ENCODE measurements at places on chromosomes 11 and 22.
A peak's percentile ranks its signal among the peaks of the same experiment; 100 is the strongest.

DNA sequence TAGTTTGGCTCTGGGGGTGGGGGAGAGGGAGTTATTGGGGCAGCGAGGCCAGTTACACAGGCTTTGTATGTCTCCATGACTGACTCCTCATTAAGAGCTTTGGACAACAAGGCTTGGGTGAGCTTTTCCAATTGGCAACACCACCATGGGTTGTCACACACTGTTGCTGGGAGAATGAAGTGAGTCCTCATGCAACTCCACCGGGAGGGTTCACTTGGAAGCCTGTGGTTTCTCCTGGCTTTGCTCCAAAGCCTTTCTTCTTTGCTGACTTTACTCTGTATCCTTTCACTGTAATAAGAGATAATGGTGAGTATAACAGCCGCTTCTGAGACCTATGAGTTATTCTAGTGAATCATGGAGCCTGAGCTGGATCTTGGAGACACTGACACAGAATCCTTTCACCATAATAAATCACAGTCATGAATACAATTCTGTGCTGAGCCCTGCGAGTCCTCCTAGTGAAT lies 24.9 kb downstream of the EIF3F start:
- no peak for DNase-seq

GRCh38 chr11:61716478-61717285 lies 35.8 kb upstream of the MYRF start:
- DNase-seq, result no peak

DNA sequence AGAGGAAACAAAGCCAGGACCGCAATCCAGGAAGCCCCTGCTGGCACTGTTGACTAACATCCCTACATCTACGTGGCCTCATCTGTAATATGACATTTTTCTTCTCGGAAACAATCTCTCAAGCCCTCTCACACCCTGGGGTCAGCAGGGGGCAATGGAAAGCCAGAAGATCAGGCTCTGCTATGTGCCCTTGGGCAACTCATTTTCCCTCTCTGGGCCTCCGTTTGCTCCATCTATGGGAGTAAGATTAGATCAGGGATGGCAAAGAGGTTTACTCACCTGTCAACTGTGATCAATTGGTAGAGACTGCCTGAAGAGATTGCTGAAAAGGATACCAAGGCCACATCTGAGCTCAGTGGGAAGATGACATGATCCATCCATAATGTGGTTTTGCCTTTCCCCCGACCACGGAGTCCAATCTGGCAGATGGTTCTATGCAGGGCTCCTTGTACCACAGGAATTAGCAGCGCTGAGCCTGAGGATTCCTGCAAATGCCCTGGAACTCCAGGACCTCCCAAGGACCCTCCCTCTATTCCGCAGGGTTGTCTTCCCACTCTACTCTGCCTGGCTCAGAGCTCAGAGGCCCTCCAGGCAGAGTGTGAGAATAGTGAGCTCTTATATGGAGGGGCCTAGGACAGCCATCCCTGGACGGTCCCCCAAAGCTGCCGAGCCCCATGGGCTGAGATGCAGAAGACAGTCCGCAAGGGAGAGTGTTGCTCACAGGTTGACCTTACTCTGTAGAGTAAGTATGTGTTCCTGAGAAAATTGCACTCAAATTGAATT lies 66.1 kb downstream of the CHST1 start:
- DNase-seq, result peak; percentile 63

DNA sequence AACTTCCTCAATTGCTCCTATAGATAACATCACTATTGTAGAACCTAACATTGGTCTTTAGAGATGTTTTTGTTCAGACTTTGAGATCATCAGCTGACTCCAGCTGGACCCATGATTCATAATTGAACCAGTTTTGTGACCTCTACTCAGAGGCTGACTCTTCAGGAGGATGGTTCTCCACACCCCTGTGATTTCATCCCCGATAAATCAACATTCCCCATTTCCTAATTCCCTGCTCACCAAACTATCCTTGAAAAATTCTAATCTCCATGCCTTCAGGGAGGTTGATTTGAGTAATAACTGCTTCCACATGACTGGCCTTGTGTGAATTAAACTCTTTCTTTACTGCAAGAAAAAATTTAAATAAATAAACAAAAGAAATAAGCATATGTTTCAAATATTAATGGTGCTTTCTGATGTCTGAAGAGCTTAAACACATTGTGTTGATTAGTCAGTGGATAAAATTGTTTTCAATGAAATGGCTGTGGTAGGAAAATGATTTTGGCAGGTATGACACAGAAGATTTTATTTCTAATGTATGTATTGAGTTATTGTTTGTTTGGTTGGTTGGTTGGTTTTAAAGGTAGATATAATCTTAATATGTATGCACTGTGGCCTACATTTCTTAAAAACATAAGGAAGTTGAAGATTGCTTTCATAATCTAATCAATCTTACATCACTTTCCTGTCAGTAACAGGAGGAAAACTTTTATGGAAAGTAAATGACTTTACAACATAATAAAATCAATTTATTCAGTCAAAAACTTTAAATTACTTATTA lies 427.9 kb upstream of the CCDC179 start:
- no peak for DNase-seq

DNA sequence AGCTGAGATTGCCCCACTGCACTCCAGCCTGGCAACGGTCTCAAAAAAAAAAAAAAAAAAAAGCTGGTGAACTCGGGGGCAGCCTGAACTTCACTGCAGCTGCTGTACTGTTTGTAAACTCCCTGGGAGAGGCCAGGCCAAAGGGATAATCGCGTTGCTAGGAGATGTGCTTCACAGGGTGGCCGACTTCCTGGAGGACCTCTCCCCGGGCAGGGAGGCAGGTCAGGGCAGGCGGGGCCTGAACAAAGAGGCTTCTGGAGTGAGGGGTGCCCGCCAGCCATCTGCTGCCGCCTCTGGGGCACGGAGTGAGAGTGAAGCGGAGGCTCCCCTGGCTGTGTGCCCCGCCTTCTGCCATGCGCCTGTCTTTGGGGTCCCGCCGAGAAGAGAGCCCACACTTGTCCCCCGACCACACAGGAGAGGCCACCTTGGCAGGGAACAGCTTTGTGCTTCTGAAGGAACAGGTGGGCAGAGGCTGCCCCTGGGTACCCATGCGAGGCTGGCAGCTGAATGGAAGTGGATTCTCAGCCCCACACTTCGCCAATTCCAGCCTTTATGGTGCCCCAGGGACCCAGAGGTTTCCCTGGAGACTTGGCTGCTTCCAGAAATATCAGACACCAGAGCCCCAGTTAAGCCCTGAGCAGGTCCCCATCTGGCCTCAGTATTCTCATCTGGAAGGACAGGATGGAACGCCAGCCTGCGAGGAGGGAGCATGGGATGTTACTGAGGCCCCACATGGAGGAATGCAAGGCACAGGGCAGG lies 29.6 kb downstream of the TMEM184B start:
- DNase-seq, result peak; percentile 93

GRCh38 chr11:86773513-86774252 lies 26.7 kb upstream of the PRSS23 start:
- no peak for DNase-seq

- DNase-seq, result no peak
Observed at GRCh38 chr22:35686298-35686697, 31.4 kb upstream of the APOL5 start.

- DNase-seq, result no peak
Observed at GRCh38 chr11:3087821-3088800, 30.9 kb upstream of the CARS1 start.

DNA sequence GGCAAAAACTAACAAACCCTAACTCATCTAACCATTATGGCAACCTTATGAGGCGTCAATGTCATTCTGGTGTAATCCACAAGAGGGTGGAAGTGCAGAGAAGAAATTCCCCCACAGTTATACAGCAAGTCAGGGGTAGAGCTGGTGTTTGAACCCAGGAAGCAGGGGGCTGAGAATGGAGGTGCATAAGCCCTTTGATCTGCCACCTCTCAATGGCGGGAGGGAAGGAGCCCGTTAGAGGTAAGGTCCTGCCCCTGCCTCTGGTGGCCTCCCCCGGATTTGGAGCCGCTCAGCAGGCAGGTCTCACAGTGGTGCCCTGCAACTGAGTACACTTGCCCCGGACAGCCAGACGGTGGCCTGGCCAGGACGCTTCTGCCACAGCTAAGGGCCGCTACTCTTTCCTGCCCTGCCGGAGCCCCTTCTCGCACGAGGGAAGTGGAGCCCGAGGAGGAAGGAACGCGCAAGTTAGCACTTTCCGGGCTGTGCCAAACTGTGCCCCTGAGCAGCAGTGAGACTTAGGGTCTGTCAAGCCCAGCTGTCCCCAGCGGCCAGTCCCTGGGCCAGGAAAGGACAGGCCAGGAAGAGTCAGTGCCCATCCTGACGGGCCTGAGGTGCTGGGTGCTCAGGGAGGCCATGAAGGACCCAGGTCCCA lies 1.1 kb downstream of the FXYD2 start:
- no peak for DNase-seq

- DNase-seq, result no peak
Observed at GRCh38 chr11:58844361-58845005, at the start of gene GLYATL2. GLYATL2 (minus strand) TSS chr11:58844704; CDS start chr11:58839612, 5,092 bp downstream.

DNA sequence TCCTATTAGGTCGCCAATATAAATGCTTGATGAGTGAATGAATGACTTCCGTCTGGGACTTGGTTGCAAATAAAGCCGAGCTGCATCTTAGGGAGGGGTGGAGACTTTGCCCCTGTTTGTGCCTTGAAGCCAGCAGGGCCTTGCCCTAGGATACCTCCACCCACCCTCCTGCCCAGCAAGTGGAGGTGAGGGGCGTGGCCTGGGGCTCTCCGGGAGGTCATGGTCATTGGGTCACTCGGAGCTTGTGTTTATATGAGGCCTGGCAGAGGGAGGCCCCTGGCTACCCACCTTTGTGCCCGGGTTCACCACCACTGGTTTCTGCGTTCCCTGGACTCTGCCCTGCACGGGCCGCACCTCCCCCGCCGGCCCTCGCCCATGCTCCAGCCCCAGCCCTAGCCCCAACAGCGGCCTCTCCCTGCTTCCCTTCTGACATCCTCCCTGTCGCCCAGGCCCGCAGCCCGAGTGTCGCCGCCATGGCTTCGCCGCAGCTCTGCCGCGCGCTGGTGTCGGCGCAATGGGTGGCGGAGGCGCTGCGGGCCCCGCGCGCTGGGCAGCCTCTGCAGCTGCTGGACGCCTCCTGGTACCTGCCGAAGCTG lies 4.3 kb downstream of the MPST start:
- DNase-seq, result no peak

DNA sequence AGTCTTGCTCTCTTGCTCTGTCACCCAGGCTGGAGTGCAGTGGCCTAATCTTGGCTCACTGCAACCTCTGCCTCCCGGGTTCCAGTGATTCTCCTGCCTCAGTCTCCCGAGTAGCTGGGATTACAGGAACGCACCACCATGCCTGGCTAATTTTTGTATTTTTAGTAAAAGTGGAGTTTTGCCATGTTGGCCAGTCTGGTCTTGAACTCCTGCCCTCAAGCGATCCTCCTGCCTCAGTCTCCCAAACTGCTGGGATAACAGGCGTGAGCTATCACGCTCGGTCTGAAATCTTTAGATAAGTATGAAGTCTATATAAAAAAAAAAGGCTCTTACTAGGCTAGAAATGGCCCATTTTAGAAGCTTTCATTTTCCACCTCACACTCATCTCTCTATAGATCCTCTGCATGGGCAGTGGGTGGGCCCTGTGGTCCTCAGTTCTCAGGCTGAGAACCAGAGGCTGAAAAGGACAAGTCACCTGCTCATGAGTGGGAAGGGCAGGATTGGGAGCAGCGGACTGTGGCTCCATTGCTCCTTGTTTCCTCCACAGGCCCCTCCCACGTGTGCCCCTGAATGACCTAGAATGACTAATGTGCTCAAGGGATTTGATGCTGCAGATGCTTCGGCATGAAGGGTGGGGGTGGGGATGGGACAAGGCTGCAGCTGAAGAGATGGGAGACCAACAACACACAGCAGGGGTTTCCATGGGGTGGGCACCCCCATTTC lies 19.8 kb upstream of the PRAME start:
- peak; percentile 87 for DNase-seq

GRCh38 chr11:126415669-126416420 lies 60.4 kb downstream of the ST3GAL4 start:
- DNase-seq, result no peak

DNA sequence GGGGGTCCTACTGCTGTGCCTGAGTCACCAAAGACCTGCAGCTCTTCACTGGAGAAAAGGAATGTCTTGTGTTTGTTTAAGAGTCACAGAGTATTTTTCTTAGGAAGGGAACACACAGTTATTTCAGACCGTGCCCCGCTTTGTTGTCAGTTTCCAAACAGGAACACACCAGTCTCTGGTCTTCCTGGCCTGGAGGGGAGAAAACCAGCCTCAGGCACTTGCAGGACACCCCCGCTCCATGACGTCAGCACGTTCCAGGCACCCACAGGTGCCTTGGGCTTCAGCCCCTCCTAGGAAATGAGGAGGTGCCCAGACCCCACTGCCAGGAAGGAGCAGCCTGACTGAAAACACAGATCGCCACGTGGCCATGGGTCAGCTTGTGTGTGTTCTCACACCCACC lies 5.4 kb downstream of the DEAF1 start:
- no peak for DNase-seq

GRCh38 chr11:96306933-96307775 lies 35.8 kb downstream of the MAML2 start:
- DNase-seq, result no peak

DNA sequence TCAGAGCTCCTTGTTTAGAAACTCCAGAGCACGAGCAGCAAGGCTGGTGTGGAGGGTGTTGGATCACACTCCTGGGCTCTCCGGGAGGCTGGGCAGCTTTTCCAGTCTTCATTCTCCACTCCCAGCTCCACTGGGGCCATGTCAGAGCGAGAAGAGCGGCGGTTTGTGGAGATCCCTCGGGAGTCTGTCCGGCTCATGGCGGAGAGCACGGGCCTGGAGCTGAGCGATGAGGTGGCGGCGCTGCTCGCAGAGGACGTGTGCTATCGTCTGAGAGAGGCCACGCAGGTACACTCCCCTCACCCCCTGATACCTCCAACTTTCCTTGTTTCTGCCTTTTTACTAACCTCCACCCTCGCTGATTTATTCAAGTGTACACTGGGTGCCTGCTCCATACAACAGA lies 4.5 kb downstream of the TAF6L start:
- no peak for DNase-seq

DNA sequence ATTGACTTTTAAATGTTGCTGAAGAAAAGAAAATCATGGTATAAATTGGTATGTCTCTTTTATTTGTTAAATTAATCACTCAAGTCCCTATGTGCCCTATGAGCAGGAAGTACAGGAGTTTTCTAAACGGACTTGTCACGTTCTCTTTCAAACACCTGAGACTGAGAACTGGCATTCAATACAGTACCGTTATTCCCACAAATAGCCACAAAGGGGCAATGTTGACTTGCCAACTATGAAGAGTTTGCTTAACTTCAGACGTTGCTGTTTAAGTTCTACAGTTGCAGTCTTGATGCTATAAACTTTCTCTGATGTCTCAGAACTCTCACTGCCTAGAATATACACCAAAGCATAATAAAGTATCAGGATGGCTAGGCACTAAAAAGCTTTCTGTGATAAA lies 7.6 kb downstream of the OR56A1 start:
- peak; percentile 7 for DNase-seq

DNA sequence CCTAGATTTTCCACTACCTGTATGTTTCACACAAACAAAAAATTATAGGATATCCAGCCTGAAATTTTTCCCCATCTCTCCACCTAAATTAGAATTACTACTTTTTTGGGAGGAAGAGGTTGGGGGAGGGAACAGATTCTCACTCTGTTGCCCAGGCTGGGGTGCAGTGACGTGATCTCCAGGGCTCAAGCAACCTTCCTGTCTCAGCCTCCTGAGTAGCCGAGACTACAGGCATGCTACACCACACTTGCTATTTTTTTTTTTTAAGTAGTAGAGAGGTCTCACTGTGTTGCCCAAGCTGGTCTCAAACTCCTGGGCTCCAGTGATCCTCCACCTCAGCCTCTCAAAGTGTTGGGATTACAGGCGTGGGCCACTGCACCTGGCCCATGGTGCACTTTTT lies 9.5 kb downstream of the JAML start:
- DNase-seq, result no peak

Measured in WERI-Rb-1 (cell line).